Prostate gland (tissue), 2 donors: ENCODE measurements at places on chromosomes 1 and 21. TPM values are rescaled to one million over a fixed set of nuclear protein-coding genes. Genes with fewer than 3 reads are reported as not detected.

Gene FCRL5
- total RNA-seq, result not detected

Gene KCND3
- 27.3 TPM for total RNA-seq

GRCh38 chr1:215489771-215490565 lies 77.1 kb upstream of the KCTD3 start:
- H3K4me3 ChIP-seq, result no peak overlapping the region
- no peaks in the 10 kb centered on the region for H3K4me1 ChIP-seq
- DNase-seq, result no peak
- H3K27ac ChIP-seq, result no peak overlapping the region
- H3K27me3 ChIP-seq, result no peaks in the 10 kb centered on the region

GRCh38 chr1:167541003-167541402 lies 12.6 kb downstream of the CREG1 start:
- no peak overlapping the region for H3K4me3 ChIP-seq
- no peak overlapping the region for H3K27ac ChIP-seq
- no peak for DNase-seq
- H3K27me3 ChIP-seq, result no peaks in the 10 kb centered on the region
- no peaks in the 10 kb centered on the region for H3K36me3 ChIP-seq

GRCh38 chr1:150121236-150121862 lies 28.4 kb upstream of the PLEKHO1 start:
- no peaks in the 10 kb centered on the region for H3K27me3 ChIP-seq
- no peak overlapping the region for H3K4me3 ChIP-seq
- no peak for DNase-seq
- no peaks in the 10 kb centered on the region for H3K36me3 ChIP-seq
- no peak overlapping the region for H3K27ac ChIP-seq
- H3K4me1 ChIP-seq, result no peaks in the 10 kb centered on the region

Gene EFNA1
- 85.1 TPM for total RNA-seq

Gene LCE2A
- not detected for total RNA-seq

- no peaks in the 10 kb centered on the region for H3K27me3 ChIP-seq
- H3K4me1 ChIP-seq, result no peaks in the 10 kb centered on the region
- H3K4me3 ChIP-seq, result no peak overlapping the region
- DNase-seq, result no peak
- H3K27ac ChIP-seq, result no peak overlapping the region
Observed at GRCh38 chr1:247165674-247166073, 6.1 kb downstream of the ZNF124 start.

- no peak for DNase-seq
- no peaks in the 10 kb centered on the region for H3K27me3 ChIP-seq
- no peaks in the 10 kb centered on the region for H3K36me3 ChIP-seq
- no peak overlapping the region for H3K27ac ChIP-seq
- no peak overlapping the region for H3K4me3 ChIP-seq
Observed at GRCh38 chr1:66291531-66291864, 242.5 kb upstream of the SGIP1 start.

- no peaks in the 10 kb centered on the region for H3K36me3 ChIP-seq
- no peaks in the 10 kb centered on the region for H3K27me3 ChIP-seq
- no peak overlapping the region for H3K27ac ChIP-seq
- no peak for DNase-seq
Observed at GRCh38 chr1:7558041-7558461, 213.0 kb upstream of the VAMP3 start.

DNA sequence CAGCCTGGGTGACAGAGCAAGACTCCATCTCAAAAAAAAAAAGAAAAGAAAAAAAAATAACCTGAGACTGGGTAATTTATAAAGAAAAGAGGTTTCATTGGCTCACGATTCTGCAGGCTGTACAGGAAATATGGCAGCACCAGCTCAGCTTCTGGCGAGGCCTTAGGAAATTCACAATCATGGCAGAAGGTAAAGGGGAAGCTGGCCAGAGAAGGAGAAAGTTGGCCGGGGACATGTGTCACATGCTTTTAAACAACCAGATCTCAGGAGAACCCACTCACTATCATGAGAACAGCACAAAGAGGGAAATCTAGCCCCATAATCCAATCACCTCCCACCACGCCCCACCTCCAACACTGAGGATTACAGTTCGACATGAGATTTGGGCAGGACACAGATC lies 125.3 kb downstream of the DISP1 start:
- no peaks in the 10 kb centered on the region for H3K27me3 ChIP-seq
- H3K4me1 ChIP-seq, result no peaks in the 10 kb centered on the region
- H3K36me3 ChIP-seq, result no peaks in the 10 kb centered on the region

DNA sequence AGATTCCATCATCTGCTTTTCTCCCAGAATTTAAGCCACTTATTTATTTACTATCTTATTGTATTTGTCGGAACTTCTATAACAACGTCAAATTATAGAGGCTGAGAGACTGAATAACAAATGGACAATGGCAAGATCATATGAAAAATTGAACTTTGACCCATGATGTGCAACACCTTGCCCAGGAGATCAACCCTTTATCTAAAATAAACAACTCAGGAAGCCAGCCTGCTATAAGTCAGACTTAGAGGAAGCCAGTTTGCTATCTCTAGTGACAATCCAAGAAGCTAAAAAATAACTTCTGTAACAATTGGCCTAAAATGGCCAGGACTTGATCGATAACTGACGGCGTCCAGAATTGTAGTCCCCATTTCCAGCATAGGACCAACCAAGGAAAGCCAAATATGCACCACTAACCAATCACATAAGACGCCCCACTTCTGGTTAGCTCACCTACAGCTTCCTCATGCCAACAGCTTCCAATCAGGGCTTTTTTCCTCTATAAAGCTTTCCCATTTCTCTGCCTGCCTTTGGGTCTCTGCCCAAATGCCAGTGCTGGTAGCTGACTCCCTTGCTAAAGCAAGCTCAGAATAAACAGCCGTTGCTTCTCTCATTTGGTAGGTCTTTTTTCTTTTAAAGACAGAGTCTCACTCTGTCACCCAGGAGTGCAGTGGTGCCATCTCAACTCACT lies 28.5 kb downstream of the ANP32E start:
- no peaks in the 10 kb centered on the region for H3K27me3 ChIP-seq
- H3K27ac ChIP-seq, result no peak overlapping the region
- no peak overlapping the region for H3K4me3 ChIP-seq
- no peaks in the 10 kb centered on the region for H3K4me1 ChIP-seq
- H3K36me3 ChIP-seq, result no peaks in the 10 kb centered on the region
- DNase-seq, result no peak

DNA sequence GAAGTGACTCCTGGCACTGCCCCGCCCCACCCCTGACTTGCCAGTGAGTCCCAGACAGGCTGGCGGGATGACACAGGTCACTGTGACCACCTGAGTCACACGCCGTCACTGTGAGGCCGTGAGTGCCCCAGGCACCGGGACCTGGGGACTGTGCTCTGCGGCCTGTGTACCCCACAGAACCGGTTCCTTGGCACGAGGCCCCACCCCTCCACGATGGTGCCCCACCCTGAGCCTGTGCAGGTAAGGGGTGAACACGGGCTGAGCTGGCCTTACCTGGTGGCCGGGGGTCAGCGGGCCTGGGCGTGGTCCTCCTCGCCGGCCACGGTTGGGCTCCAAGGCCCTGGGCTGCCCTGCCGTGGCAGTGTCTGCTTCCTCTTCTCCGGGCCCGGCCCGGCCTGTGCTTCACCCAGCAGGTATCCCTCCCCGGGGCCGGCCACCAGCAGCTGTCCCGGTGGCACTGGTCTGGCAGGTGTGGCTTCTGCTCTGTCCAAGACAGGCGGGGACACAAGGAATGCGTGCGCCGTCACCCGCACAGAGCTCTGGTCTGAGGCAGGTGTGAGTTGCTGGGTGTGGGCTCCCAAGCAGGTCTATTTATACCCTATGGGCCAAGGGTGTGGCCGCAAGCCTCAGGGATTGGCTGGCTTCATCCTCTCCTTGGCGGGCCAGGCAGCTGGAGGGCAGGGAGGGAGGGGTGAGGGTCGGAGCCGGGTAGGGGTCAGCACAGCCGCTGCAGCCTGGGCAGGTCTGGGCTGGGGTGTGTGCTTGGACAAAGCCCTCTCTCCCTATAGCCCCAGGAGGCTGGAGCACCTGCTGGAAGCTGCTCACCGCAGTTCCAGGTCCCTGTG lies at the start of gene RNF223:
Gene RNF223 (minus strand): TSS at position 564 of the 845 bp plus-strand sequence. CDS start 1,740 bp downstream, outside the sequence.
- H3K36me3 ChIP-seq, result no peaks in the 10 kb centered on the region
- H3K27me3 ChIP-seq, result no peaks in the 10 kb centered on the region
- H3K27ac ChIP-seq, result peak within 1 kb of the TSS; percentile 51

GRCh38 chr1:93816970-93817678 lies 61.9 kb downstream of the DNTTIP2 start:
- H3K27ac ChIP-seq, result no peak overlapping the region
- H3K4me3 ChIP-seq, result no peak overlapping the region
- H3K36me3 ChIP-seq, result no peaks in the 10 kb centered on the region
- no peak for DNase-seq
- H3K27me3 ChIP-seq, result no peaks in the 10 kb centered on the region
- H3K4me1 ChIP-seq, result no peaks in the 10 kb centered on the region

Gene CZIB
- total RNA-seq, result 28.0 TPM

Gene TMPRSS2
- total RNA-seq, result 786 TPM

Gene IL12RB2
- total RNA-seq, result 0.18 TPM
